CMK (cell line): ENCODE measurements at places on chromosomes 2 and 18.
A peak's percentile ranks its signal among the peaks of the same experiment; 100 is the strongest.

DNA sequence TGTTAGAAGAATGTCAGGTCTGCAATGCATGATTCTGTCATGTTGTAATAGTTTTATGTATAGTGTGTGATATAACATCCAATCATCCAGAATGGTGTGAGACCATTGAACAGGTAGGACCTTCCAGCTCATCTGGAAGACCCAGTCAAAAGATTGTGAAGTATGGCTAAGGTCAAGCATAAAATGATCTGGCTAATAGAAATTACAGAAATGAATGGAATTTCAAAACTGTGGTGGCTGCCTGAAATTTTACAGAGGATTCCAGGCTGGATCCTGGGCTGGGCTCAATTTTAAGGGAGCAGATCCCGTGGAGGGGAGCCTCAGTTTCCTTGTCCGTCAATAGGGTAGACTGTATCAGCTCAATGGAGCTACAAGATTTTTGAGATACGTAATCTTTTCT, 39.1 kb downstream of the ACKR3 start:
- DNase-seq = no peak

DNA sequence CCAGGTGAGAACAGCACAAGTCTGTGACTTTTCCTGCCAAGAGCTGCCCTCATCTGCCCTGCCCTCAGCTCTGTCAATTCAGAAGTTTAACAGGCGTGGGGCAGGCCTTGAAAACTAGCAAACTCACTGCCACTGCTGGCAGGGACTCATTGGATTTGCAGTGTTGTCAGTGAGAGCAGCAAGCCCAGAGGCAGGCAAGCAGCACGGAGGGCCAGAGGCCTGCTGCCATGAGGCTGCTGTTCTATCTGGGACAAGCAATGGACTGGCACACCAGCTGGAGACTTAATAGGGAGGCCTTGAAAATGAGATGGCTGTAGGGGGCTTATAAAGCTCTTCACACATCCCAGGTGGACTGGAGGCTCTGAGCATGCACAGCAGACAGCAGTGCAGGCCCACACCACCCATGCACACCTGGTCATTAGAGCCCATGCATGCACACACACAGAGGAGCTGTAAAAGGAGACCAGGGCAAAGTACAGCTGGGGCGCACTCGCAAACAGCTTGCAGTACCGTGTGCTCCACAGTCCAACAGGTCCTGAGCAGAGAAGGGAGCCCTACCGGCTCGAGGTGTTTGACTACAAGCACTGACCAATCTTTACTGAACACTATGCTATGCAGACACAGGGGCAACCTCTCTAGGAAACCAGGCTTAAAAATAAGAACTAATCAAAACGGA, 28.7 kb downstream of the MGAT4A start:
- no peak for DNase-seq

DNA sequence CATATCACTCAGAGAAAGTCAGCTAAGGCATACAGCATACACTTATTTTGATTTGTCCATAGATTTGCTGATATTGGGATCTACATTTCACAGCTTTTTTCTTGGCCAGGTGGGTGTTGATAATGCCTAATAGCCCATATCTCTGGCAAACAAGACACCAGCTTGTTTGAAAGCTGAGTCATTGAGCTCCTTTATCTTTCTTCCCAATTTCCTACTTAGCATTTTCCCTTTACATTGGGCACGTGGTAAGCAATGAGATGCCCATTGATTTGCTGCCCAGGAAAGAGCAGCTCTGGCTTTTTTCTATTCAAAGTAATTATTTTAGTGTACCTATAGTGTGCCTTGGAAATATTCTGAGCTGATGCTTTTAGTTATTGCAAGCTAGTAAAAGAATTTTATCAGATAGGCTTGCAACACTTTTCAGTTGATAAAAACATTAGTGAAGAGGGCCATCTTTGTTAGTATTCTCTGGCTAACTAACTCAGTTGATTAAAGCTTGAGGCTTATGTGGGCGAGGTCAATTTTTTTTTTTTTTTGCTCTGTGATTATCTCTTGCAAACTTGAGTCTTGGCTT, 79.6 kb downstream of the OSBPL6 start:
- DNase-seq = peak; percentile 15

DNA sequence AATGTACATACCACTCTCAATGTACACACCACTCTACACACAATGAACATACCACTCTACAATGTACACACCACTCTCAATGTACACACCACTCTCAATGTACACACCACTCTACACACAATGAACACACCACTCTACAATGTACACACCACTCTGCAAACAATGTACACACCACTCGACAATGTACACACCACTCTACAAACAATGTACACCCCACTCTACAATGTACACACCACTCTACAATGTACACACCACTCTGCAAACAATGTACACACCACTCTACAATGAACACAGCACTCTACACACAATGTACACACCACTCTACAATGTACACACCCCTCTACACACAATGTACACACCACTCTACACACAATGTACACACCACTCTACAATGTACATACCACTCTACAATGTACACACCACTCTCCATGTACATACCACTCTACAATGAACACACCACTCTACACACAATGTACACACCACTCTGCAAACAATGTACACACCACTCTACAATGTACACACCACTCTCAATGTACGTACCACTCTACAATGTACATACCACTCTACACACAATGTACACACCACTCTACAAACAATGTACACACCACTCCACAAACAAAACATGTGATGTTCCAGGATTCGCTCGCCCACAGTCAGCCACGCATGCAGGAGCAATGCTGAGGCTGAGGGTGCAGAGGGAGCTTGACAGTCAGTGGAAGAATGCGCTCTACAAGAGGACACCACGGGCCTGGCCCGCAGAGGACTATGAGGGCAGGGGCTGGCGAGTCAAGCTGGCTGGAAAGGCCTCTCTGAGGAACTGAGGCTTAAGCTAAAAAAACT, 118.2 kb downstream of the HDAC4 start:
- no peak for DNase-seq

DNA sequence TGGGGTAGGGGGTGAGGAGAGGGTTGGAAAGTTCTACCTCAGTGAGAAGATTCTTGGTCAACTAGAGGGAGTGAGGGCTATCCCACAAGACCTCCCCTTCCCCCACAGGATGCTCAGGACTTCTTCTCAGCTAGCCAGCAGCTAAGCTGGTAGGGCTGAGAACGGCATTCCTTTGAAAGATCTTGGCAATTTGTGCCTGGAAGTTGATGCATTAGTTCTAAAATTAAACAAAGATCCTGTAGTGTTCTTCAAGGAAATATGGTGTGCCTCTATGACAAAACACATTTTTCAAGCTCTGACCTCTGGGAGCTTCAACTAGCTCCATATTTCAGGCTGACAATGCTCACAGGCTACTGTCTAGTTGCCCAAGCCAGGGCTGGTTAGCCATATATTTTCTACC, 2.3 kb downstream of the LYPD1 start:
- DNase-seq = no peak

DNA sequence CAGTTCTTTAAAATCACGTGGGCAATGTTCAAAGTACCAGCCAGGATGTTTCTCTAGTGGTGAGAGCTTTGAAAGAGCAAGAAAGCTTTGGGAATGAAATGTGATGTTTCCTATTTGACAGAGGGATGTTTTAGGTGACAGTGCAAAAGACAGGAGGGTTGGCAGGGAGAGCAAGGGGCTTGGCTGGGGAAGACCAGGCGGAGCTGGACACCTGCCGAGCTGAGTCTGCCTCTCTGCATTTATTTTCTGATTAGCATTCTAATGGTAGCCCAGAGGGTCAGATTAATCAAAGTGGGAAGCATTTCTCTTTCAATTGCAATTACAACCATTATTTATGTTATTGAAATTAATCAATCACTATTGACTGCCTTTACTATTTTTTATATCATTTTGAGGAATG, 145.4 kb upstream of the RAB12 start:
- DNase-seq = no peak

DNA sequence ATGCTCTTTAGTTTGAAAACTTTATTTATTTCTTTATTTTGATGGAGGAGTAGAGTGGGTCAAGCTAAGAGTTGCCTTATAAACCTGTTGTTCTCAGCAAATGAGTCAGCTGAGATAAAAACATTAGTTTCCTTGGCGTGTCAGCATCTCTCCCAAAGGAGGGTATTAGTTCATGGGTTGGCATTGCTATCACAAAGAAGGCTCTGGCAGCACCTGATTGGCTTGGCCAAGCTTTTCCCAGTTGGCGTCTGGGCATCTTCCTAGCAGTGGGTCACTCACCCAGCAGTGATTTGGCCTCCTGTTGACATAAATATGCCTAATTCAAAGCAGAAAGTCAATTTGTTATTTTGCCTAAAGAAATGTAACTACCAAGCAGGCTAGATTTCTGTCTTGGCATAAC, 200.7 kb upstream of the TNP1 start:
- DNase-seq = no peak
